ENCODE measurements at places on chromosomes 1 and 21. TPM values are rescaled to one million over a fixed set of nuclear protein-coding genes. Genes with fewer than 3 reads are reported as not detected.
A peak's percentile ranks its signal among the peaks of the same experiment; 100 is the strongest.

- no peaks in the 10 kb centered on the region for H3K27me3 ChIP-seq
- H3K4me1 ChIP-seq, result no peaks in the 10 kb centered on the region
- no peaks in the 10 kb centered on the region for H3K36me3 ChIP-seq
Observed at GRCh38 chr1:215868500-215868899, 301.4 kb downstream of the KCTD3 start.

DNA sequence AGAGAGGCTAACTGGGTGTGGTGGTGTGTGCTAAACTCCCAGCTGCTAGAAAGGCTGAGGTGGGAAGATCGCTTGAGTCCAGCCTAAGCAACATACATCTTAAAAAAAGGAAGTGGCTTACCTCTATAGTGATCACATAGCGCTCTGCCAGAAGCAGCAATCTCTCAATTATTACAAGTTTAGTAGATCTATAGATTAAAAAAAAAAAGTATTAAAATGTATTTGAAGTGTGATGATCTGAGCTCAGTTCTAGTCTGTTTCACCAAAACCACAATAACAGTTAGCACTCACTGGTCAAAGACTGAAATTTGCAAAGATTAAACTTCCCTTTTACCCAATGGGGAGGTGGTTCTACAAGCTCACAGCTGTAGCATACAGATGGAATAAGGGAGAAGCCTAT is 76.3 kb downstream of the USP24 start:
- H3K27ac ChIP-seq, result no peak overlapping the region
- no peak for DNase-seq
- H3K27me3 ChIP-seq, result no peaks in the 10 kb centered on the region
- H3K4me3 ChIP-seq, result no peak overlapping the region

Gene ADAMTS5
- total RNA-seq, result not detected

GRCh38 chr1:101317590-101317989 is 80.8 kb downstream of the S1PR1 start:
- H3K4me1 ChIP-seq, result peaks cover 6% of the 10 kb centered on the region
- no peaks in the 10 kb centered on the region for H3K27me3 ChIP-seq
- no peak overlapping the region for H3K27ac ChIP-seq
- no peak overlapping the region for H3K4me3 ChIP-seq
- no peak for DNase-seq

Gene LAPTM5
- 587 TPM for total RNA-seq

GRCh38 chr1:12166834-12167492 is at the start of gene TNFRSF1B:
Gene TNFRSF1B (plus strand): TSS chr1:12166991. CDS start chr1:12167092, 101 bp downstream.
- peak within 1 kb of the TSS; percentile 88 for H3K27ac ChIP-seq
- peaks cover 85% of the 10 kb centered on the region for H3K4me1 ChIP-seq
- H3K36me3 ChIP-seq, result no peaks in the 10 kb centered on the region
- H3K27me3 ChIP-seq, result no peaks in the 10 kb centered on the region

GRCh38 chr1:149942207-149942606 is 5.5 kb upstream of the MTMR11 start:
- H3K36me3 ChIP-seq, result no peaks in the 10 kb centered on the region
- DNase-seq, result no peak
- H3K27ac ChIP-seq, result no peak overlapping the region
- H3K4me1 ChIP-seq, result peaks cover 17% of the 10 kb centered on the region
- no peaks in the 10 kb centered on the region for H3K27me3 ChIP-seq

GRCh38 chr1:33342041-33342723 is 21.3 kb upstream of the A3GALT2 start:
- H3K4me1 ChIP-seq, result peaks cover 36% of the 10 kb centered on the region
- no peaks in the 10 kb centered on the region for H3K27me3 ChIP-seq
- H3K4me3 ChIP-seq, result no peak overlapping the region
- no peak for DNase-seq
- no peak overlapping the region for H3K27ac ChIP-seq

DNA sequence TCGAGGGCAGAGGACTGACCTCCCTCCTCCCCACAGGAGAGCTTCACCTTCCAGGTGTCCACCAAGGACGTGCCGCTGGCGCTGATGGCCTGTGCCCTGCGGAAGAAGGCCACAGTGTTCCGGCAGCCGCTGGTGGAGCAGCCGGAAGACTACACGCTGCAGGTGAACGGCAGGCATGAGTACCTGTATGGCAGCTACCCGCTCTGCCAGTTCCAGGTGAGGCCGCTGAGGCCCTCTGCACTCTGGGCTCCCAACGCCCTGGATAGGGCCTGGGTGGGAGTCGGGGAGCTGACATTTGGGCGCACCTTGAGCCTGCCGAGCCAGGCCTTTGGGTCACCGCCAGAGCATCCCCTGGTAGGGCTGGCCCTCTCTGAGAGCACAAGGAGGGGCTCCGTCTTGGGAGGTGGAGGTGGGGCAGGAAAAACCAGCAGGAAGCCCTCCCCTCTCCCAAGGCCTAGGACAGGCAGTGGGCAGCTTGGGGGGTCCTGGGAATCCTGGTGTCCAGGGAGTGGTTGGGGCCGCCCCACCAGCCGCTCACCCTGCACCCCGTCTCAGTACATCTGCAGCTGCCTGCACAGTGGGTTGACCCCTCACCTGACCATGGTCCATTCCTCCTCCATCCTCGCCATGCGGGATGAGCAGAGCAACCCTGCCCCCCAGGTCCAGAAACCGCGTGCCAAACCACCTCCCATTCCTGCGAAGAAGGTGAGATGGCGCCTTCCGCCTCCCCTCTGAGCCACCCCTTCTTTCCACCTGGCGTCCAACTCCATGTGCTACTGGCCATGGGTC is 65.1 kb downstream of the PIK3CD start:
- H3K27ac ChIP-seq, result peak overlapping the region; percentile 58
- H3K4me3 ChIP-seq, result peak overlapping the region; percentile 82
- H3K4me1 ChIP-seq, result peaks cover 91% of the 10 kb centered on the region
- peaks cover 50% of the 10 kb centered on the region for H3K36me3 ChIP-seq
- no peaks in the 10 kb centered on the region for H3K27me3 ChIP-seq

GRCh38 chr1:147216124-147216523 is 9.0 kb downstream of the FMO5 start:
- no peaks in the 10 kb centered on the region for H3K4me1 ChIP-seq
- no peak overlapping the region for H3K27ac ChIP-seq
- H3K4me3 ChIP-seq, result no peak overlapping the region
- H3K27me3 ChIP-seq, result no peaks in the 10 kb centered on the region
- DNase-seq, result no peak
- no peaks in the 10 kb centered on the region for H3K36me3 ChIP-seq

DNA sequence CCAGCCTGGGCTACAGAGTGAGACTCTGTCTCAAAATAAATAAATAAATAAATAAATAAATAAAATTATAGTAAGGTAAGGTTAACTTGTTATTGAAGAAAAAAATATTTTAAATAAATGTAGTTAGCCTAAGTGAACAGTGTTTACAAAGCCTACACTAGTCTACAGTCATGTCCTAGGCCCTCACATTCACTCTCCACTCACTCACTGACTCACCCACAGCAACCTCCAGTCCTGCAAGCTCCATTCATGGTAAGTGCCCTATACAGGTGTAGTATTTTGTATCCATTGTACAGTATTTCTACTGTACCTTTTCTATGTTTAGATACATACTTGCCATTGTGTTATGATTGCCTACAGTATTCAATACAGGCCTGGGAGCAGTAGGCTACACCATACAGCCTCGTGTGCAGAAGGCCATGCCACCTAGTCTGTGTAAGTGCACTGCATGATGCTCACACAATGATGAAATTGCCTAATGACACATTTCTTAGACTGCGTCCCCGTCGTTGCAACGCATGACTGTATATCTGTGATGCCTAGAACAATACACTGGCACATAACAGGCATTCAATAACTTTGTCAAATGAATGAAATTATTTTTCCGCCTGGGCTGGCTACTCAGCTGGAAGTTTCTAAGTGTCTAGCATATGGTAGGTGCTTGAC is 14.8 kb downstream of the KCNN3 start:
- H3K4me1 ChIP-seq, result no peaks in the 10 kb centered on the region
- DNase-seq, result no peak
- H3K27me3 ChIP-seq, result no peaks in the 10 kb centered on the region
- no peak overlapping the region for H3K4me3 ChIP-seq

Gene KCNN3
- total RNA-seq, result 0.06 TPM

DNA sequence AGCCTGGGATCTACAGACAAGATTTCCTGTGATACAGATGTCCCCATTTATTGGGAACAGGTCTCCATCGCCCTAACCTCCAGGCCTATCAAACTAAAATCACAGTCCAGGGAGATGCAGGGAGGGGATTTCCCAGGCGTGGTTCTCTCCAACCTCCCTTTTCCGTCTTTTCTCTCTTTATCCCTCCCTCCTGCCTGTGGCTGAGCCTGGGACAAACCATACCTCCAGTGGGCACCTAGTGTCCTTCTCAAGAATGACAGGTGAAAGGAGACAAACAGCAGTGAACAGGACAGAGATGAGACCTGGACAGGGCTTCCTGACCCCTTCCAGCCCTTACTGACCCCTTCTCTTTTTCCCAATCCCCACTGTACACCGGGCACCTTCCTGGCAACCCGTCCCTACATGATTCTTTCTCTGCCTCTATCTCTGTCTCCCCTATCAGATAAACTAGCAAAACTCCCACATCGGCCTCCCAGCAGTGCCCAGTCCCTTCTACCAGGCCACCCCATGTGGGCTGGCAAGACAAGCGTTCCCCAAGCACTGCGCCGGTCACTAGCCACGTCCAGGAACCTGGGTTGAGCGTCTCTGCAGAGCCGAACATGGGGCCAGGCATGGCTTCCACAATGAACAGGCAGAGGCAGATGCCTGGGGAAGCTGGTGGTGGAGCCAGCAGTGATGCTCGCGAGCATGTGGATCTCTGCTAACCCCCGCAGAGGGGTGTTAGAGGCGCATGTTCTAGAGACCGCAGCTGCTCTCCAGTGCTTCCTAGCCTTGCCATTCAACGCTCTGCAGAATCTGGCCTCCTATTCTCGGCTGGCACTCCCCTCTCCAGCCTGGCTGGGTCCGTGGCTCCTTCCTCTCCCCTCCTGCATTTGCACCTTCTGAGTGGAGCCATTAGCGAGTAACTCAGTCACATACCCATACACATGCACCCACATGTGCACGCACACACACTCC is 54.7 kb downstream of the ELK4 start:
- H3K4me3 ChIP-seq, result no peak overlapping the region
- no peaks in the 10 kb centered on the region for H3K36me3 ChIP-seq
- peaks cover 10% of the 10 kb centered on the region for H3K27me3 ChIP-seq
- H3K4me1 ChIP-seq, result no peaks in the 10 kb centered on the region

- no peak overlapping the region for H3K4me3 ChIP-seq
- H3K27ac ChIP-seq, result no peak overlapping the region
- H3K4me1 ChIP-seq, result no peaks in the 10 kb centered on the region
- no peaks in the 10 kb centered on the region for H3K27me3 ChIP-seq
- no peak for DNase-seq
Observed at GRCh38 chr1:95622609-95623008, 388.6 kb downstream of the RWDD3 start.

DNA sequence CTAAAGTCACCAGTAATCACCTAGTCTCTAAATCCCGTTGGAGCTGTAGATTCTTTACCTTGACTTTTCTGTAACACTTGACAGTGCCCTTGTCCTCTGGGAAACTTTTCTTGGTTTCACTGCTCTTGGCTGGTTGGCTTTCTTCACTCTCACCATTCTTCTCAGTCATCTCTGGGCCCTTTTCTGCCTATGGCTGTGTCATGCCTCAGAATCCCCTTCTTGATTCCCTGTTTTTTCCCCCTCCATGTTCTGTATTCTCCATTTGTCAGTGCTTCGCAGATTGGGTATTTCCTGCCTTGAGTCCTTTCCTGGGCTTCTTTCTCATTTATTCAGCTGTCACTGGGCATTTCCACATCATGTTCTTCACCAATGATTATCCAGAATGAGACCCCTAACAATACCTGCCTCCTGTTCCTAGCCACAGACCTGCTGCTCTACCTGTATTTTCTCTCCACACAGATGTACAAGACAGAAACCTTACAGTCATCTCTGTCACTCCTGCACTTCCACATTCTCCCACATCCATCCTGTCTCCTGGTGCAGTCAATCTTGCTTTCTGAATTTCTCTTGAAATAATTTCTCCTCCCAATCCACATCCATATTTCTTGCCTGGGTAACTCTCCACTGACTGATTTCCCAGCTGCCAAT is 14.7 kb downstream of the UCK2 start:
- no peak for DNase-seq
- no peak overlapping the region for H3K4me3 ChIP-seq
- no peaks in the 10 kb centered on the region for H3K27me3 ChIP-seq
- peaks cover 16% of the 10 kb centered on the region for H3K4me1 ChIP-seq

DNA sequence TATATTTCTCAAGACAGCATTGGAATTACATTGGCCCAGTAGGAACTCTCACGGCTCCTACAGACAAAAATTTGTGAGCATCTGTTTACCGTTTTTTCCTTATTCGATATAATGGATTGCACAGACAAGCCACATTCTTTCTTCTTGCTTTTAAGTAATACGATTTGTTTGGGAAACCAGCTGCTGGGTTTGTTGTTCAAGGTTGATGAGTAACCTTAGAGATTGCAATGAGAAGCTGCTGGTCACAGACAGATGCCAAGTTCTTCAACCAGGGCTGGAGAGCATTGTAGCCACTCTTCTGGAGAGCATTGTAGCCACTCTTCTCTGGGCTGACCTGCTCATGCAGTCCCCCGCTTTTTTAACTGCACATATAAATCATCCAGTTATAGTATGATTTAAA is 1.4 kb upstream of the MIA3 start:
- H3K36me3 ChIP-seq, result no peaks in the 10 kb centered on the region
- H3K4me3 ChIP-seq, result no peak overlapping the region
- H3K27me3 ChIP-seq, result no peaks in the 10 kb centered on the region
- H3K4me1 ChIP-seq, result peaks cover 22% of the 10 kb centered on the region
- H3K27ac ChIP-seq, result no peak overlapping the region

GRCh38 chr1:146032631-146033219 is 11.2 kb upstream of the HJV start:
- peaks cover 15% of the 10 kb centered on the region for H3K4me1 ChIP-seq
- DNase-seq, result peak; percentile 37
- no peak overlapping the region for H3K4me3 ChIP-seq

Gene ITLN1
- total RNA-seq, result not detected

Gene SPRR2B
- not detected for total RNA-seq

Gene LRRC3
- total RNA-seq, result 1.5 TPM

GRCh38 chr1:165443539-165444311 is 1.2 kb downstream of the RXRG start:
- no peak overlapping the region for H3K4me3 ChIP-seq
- no peak for DNase-seq
- H3K27me3 ChIP-seq, result peaks cover 34% of the 10 kb centered on the region
- no peak overlapping the region for H3K27ac ChIP-seq
- H3K36me3 ChIP-seq, result no peaks in the 10 kb centered on the region

DNA sequence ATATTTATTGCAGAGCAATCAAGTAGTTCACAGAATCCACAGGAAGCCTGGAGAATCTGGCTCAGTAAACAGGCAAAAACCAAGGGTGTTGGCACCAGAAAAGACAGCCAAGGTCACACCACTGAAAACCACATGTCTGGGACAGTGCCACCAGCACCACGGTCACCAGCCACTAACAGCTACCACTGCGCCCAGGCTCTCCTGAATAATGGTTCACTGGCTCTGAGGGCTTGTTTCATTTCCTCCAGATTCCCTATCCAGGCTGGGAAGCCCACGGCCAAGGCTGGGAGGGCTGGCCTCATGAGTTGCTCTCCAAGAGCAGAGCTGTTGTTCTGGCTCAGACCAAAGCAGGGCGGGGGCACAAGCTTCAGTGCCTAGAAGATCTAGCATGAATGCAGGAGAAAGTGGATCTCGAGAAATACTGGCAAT is 54.5 kb upstream of the PTGFRN start:
- no peaks in the 10 kb centered on the region for H3K27me3 ChIP-seq
- H3K27ac ChIP-seq, result no peak overlapping the region
- peaks cover 4% of the 10 kb centered on the region for H3K4me1 ChIP-seq
- no peak overlapping the region for H3K4me3 ChIP-seq

Gene PROX1
- total RNA-seq, result not detected

Gene MR1
- 31.8 TPM for total RNA-seq

Gene GNAT2
- not detected for total RNA-seq

- no peaks in the 10 kb centered on the region for H3K36me3 ChIP-seq
- no peak overlapping the region for H3K4me3 ChIP-seq
- H3K4me1 ChIP-seq, result no peaks in the 10 kb centered on the region
- no peak overlapping the region for H3K27ac ChIP-seq
- no peaks in the 10 kb centered on the region for H3K27me3 ChIP-seq
Observed at GRCh38 chr1:228360533-228361313, 45.9 kb downstream of the TRIM11 start.
